ENCODE measurements at places on chromosomes 13 and 19.

DNA sequence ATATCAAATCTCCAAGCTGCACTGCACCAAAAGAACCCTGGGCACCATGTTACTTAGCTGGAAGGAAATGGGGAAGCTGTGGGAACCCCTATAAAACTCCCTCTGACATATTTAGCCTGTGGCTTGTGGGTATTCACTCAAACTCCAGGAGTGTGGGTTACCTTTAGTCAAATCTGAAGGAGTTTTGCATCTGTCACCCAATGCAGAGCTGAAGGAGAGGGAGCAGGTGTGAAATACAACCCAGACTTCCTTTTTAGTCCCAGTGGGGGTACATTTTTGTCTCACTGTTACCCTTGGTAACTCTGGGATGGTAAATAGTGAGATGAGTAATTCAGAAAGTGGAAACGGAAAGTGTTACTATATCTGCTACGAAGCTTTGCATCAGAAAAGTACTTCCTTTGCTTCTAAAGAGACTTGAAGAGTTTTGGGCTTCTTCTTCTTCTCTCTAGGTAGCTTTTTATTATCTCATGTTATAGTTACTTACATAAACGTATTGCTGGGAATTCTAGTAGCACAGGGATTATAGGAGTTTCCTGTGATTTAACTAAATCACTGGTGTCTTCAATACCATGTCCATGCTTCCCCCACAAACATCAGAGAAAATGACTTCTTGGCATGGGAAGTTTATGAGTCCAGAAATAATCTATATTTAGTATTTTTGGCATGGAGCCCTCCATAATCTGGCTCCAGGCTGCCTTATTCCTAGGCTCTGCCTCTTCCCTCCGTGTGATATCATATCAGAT lies 105.9 kb downstream of the AKAP11 start:
- peak; percentile 28 for DNase-seq

DNA sequence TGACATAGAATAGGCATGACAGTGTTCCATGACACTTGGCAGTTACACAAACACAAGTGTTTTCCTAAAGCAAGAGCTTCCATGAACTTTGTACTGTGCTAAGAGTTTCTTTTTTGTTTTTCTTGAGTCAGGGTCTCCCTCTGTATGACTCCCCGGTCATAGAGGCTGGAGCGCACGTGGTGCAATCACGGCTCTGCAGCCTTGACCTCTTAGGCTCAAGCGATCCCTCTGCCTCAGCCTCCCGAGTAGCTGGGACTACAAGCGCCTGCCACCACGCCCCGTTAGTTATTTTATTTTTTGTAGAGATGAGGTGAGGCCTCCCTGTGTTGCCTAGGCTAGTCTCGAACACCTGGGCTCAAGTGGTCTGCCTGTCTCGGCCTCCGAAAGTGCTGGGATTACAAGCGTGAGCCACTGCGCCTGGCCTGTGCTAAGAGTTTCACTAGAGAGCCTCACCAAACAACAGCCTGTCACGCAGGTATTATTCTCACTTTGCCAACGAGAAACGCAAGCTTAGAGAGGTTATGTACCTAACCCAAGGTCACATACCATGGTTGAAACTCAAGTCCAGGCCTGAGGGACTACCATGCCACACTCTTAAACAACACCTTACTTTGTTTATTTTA lies 355.9 kb downstream of the KLF12 start:
- DNase-seq = no peak

DNA sequence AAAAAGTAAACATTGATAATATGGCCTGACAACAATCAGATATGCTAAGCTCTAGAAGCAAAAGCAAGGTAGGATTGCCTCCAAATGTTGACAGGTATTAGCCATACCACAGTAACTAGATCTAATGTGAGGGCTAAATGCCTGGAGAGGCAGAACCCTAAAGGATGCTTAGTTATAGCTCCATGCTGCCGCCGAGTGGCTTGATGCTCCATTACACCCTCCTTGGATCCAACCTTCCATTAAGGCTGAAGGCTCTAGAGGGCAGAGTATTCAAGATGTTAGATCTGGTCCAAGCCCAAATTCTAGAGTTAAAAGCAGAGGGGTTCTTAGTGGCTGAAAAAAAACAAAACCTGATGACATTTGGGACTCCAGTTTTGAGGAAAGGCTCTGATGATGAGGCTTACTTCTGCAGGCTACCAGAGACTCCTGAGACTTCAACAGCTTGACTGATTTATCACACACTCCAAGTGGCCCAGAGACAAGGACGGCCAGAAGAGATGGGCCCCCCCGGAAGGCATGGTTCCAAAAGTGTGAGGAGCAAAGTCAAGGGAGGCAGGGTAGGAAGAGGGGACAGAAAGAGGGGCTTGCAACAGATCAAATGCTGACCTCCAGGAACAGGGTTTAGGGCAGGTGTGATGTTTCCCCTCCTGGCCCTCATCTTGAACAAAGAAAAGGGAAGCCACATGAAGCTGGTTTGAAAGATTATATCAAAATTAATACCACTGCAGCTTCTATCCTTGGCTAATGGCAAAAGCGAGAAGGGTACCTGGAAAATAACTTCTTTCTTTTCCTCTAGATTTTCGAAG lies 21.9 kb upstream of the CPB2 start:
- peak; percentile 14 for DNase-seq

GRCh38 chr19:3981736-3982681 lies 3.3 kb downstream of the EEF2 start:
- DNase-seq = no peak

- DNase-seq = peak; percentile 41
These were observed 412.7 kb downstream of the LMO7 start for GRCh38 chr13:76048675-76049375.

DNA sequence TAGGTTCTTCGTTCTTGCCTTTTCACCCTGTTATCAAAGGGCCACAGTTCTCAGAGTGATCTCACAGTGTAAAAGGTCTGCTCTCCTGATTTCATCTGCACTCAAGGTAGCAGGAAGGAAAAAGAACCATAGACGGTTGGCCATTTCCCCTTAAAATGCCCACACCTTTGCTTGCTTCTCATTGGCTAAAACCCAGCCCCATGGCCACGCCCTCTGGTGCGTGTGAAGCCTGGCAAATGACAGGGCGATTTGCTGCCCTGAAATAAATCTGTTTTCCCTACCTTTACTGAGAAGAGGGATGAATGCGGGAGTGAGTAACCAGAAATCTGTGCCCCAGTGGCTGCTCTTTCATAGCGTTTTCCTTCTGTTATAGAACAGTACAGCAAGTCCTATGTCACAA lies 269.3 kb downstream of the POU4F1 start:
- no peak for DNase-seq

DNA sequence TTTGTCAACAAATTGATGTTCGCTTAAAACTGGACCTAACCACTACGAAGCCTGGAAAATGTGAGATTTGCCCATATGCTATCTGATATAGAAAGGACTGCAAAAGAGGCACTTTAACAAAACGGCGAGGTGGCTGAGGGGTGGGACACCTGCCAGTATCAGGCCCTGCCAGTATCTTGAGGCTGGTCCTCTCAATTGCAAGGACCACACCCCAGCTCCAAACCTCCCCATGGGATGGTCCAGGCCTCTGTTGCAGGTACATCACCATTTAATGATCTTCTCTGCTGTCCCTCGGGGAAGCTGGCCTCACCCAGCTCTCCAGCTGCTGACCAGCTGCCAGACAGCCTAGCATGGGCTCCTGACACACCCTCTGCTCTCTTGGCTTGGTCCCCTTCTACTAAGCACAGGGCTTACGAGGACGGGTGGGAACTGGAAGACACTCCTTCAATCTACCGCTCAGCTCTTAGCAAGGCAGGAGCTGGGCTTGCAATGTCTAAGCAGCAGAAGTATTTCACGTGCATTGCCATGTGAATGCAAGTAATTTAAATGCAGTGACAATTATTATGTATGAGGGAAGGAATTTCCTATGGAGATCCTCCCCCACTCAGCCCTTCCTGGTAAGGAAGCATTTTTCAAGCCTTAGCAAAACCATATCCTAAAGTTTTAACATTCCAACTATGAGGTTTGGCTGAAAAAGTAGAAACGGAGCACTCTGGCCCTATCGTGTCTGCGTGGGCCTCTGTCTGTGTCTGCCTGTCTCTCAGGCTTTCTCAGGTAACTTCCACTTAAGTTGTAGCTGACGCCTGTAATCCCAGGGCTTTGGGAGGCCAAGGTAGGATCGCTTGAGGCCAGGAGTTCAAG lies 63.9 kb downstream of the LATS2 start:
- DNase-seq = peak; percentile 46

DNA sequence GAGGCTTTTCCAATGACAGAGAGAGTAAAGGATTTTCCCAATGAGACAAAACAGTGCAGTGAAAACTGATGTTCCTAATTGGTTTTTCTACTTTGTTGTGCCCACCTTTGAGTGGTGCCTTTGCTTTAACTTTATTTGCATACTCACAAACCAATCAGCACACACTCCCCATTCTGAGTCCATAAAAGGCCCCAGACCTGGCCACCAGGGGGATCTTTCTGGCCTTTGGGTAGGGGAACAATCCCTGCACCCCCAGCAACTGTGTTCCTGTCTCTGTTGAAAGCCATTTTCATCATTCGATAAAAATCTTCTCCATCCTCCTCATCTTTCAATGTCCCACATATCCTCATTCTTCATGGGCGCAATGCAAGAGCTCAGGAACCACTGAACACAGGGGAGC lies 252.8 kb downstream of the B3GLCT start:
- no peak for DNase-seq

DNA sequence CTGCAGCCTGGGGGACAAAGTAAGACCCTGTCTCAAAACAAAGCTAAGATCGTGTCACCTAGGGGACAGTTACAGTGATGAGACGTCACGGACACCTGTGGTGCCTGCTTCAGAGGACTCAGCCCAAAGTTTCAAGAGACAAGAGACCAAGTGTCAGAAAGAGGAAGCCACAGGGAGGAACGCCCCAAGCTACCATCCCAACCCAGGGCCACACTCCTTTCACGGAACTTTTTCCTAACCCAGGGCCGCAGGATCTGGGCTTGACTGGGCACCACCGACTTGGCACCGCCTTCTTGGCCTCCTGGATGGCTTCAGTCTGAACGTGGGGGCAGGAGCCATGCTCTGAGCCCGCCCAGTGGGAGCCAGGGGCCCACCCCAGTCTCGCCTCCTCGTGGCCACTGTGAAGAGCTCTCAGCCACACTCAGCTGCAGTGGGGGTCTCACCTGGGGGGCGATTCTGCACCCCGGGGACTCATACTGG lies 8.5 kb downstream of the MOB3A start:
- DNase-seq = no peak

GRCh38 chr13:21074546-21074945 lies 13.2 kb upstream of the LATS2 start:
- no peak for DNase-seq

DNA sequence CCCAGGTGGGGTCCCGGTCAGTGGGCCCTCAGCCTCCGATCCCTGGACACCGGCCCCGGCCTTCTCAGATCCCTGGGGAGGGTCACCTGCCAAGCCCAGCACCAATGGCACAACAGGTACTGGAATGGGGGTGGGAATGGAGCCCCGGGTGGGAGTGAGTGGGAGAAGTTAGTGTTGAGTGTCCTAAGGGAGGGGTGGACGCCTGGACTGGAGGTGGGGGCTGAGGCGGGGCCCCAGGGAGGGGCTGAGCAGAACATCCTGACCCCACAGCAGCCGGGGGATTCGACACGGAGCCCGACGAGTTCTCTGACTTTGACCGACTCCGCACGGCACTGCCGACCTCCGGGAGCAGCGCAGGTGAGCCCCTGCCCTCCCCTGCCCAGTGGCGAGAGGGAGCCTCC lies 17.7 kb downstream of the EPN1 start:
- DNase-seq = no peak

GRCh38 chr19:46975925-46976782 lies 43.5 kb upstream of the NPAS1 start:
- peak; percentile 41 for DNase-seq

DNA sequence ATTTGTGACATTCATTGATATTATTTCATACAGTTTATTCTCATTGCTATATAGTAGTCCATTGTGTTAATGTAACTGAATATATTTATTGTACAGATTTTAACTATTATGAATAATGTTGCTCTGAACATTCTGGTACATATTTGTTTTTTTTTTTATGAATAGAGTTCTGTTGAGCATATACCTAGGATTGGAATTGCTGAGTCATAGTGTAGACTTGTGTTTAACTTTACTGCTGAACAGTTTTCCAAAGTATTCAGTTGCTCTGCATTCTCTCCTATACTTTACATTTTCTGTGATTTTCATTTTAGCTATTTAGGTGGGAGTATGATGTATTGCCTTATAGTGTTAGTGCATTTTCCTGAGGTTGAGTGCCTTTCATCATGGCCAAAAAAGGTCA lies 97.5 kb downstream of the MAB21L1 start:
- DNase-seq = no peak

- DNase-seq = no peak
These were observed 25.2 kb downstream of the ARL11 start for GRCh38 chr13:49653478-49653877.

DNA sequence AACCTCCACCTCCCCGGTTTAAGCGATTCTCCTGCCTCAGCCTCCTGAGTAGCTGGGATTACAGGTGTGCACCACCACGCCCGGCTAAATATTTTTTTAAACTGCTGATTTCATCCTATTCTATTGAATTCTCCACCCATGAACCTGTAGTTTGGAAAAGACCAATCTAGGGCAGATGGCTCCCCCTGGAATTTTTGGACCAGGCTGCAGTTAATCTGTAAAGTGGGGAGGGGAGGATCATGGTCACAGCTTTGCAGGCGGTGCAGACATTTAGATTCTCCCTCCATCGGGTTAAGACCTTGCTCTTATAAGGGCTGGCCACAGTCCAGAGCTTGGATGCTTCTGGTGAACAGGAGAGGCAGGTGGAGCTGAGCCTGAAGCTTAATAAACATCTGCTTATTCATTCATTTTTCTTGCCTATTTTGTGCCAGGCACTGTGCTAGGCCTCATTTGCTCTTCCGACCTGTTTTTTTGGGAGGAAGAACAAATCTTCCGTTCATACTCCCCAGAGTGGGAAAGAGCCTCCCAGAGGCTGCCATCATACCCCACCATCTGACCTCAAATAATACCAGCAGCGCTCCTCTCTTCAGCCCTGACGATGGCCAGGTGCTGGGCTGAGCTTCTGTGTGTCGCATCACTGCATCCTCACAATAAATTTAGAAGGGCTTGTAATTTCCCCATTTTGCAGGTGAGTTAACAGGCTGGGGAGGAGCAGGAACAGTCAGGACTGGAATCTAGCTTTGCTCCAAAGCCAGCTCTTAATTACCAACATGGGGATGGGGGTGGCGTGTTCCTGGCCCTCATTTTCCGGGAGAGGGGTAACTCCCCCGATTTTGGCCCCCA lies 902 bp upstream of the CCDC106 start:
- no peak for DNase-seq

DNA sequence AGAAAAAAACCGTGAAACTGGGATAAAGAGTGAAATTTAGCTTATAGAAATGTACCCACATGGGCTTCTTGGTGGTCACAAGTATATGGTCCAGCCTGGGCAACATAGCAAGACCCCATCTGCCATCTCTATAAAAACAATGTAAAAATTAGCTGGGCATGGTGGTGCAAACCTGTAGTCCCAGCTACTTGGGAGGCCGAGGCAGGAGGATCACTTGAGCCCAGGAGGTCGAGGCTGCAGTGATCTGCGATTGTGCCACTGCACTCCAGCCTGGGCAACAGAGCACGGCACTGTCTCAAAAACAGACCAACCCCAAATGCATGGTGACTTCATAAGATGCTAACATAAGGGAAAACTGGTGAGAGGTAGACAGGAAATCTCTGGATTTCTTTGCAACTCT lies 54.4 kb downstream of the GNG7 start:
- DNase-seq = no peak

- no peak for DNase-seq
These were observed 512.1 kb downstream of the IRS2 start for GRCh38 chr13:109274188-109274821.

- no peak for DNase-seq
These were observed 60.5 kb downstream of the ATP7B start for GRCh38 chr13:51950722-51951121.

GRCh38 chr19:53944416-53944815 lies 18.3 kb upstream of the CACNG8 start:
- DNase-seq = no peak

Data from forelimb muscle (tissue), 1 donor.